ENCODE measurements at places on chromosomes 6 and 20.

- no peak for DNase-seq
- no peak overlapping the region for H3K27ac ChIP-seq
- H3K27me3 ChIP-seq: no peaks in the 10 kb centered on the region
- H3K4me1 ChIP-seq: no peaks in the 10 kb centered on the region
Measured at GRCh38 chr6:93794166-93794565, 374.8 kb upstream of the EPHA7 start.

GRCh38 chr6:135955099-135955498, 103.6 kb downstream of the PDE7B start:
- H3K27ac ChIP-seq: no peak overlapping the region
- H3K4me3 ChIP-seq: no peak overlapping the region
- no peaks in the 10 kb centered on the region for H3K27me3 ChIP-seq
- H3K36me3 ChIP-seq: no peaks in the 10 kb centered on the region

DNA sequence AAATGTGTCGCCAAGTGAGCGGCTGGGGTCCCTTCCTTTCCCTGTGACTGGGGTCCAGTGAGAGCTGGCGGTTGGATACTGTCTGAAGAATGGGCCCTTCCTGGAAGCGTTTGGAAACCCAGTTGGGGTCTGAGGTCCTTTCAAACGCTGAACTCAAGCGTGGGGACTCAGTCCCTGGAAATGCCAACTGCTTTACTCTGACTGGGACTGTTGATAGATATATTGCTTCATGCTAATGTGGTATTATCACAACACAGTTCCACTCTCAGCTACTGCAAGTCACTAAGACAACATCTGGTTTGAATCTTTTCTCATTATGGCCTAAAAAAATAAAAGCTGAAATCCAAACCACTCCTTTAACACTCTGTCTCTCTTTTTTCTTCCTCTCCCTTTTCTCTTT, 23.7 kb upstream of the PSMF1 start:
- DNase-seq: no peak
- H3K27ac ChIP-seq: no peak overlapping the region
- H3K27me3 ChIP-seq: no peaks in the 10 kb centered on the region
- H3K36me3 ChIP-seq: no peaks in the 10 kb centered on the region

GRCh38 chr6:157235600-157236039, 87.7 kb downstream of the TMEM242 start:
- peaks cover 15% of the 10 kb centered on the region for H3K27me3 ChIP-seq
- peak overlapping the region; percentile 63 for H3K4me3 ChIP-seq
- H3K4me1 ChIP-seq: peaks cover 26% of the 10 kb centered on the region
- peak; percentile 42 for DNase-seq

- H3K4me1 ChIP-seq: no peaks in the 10 kb centered on the region
- no peak for DNase-seq
- no peaks in the 10 kb centered on the region for H3K27me3 ChIP-seq
Measured at GRCh38 chr6:121838842-121839241, 403.4 kb downstream of the GJA1 start.

DNA sequence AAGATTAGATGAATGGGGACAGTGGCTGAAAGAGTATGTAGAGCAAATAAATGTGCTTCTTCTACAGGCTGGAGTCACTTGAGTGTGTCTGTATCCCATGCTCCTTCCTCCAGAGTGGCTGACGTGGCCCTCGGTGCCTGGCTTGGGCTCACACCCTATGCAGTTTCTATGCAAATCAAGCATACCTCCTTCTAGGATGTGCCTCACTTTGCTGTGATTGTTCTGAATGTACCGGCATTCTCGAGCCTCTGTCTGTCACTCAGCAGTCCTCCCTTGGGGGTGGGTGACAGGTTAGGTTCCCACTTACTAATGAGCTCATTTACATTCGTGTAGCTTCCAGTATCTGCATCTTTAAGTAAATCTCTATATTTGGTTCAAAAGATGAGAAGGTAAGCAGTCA, 55.1 kb upstream of the HDDC2 start:
- H3K4me3 ChIP-seq: no peak overlapping the region
- H3K27me3 ChIP-seq: no peaks in the 10 kb centered on the region
- no peaks in the 10 kb centered on the region for H3K36me3 ChIP-seq

DNA sequence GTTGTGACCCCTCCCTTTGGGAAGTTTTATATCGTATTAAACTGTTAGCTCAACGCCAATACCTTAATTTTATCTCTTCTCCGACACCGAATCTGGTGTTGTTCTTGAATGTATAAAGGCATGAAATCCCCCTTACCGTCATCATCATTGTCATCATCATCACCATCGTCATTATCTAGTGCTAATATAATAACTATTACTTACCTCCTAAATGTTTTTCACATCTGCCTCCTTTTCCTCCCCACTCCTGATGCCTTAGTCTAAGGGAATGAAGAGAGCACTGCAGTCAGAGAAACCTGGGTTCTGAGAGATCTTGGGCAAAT, 677 bp upstream of the ZBTB24 start:
- peaks cover 15% of the 10 kb centered on the region for H3K36me3 ChIP-seq
- peaks cover 40% of the 10 kb centered on the region for H3K4me1 ChIP-seq
- DNase-seq: no peak
- peak overlapping the region; percentile 54 for H3K4me3 ChIP-seq
- no peaks in the 10 kb centered on the region for H3K27me3 ChIP-seq

- no peaks in the 10 kb centered on the region for H3K36me3 ChIP-seq
- H3K4me1 ChIP-seq: peaks cover 10% of the 10 kb centered on the region
- no peaks in the 10 kb centered on the region for H3K27me3 ChIP-seq
- no peak for DNase-seq
Measured at GRCh38 chr20:32289661-32290431, 12.4 kb downstream of the KIF3B start.

DNA sequence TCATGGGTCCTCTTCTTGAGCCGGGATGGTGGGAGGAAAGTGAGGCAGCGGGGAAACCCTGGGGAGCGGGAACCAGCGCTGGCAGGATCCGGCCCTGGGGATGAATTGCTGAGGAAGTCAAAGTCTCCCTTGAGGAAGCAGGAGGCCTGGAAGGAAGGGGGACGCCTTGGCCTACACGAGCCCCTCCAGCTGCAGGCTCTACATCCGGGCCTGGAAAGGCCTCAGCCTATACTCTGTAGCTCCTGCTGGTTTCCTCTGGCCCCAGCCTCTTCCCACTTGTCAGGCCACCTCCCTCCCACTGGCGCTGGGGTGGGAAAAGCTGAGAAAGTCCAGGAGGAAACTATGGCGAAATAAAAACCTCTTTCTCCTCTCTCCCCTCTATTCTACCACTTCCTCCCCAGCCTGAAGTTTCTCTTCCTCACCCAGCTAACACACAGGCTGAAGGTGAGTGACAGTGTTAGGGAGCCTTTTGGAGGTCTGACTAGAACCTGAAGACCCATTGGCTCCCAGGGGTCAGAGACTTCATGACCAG, 14.9 kb downstream of the TREML2 start:
- no peaks in the 10 kb centered on the region for H3K4me1 ChIP-seq
- no peaks in the 10 kb centered on the region for H3K36me3 ChIP-seq
- no peak overlapping the region for H3K4me3 ChIP-seq
- no peak overlapping the region for H3K27ac ChIP-seq

DNA sequence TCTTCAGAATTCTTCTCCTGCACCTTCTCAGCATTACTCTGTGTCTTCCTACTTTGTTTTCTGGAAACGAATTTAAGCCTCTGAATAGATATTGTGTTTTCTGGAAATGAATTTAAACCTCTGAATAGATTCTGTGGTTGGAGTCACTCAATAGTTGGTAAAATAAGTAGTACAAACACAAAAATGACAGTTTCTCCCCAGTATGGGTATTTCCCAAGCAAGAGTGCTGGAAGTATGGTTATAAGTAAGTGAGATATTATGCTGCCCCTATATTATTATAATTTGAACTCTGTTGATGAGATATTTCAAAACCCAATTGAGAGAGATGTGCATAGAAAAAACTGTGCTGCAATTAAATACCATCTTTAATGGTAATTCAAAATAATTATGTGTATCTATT, 94.9 kb downstream of the TINAG start:
- H3K4me1 ChIP-seq: no peaks in the 10 kb centered on the region
- no peaks in the 10 kb centered on the region for H3K27me3 ChIP-seq
- no peak for DNase-seq
- no peak overlapping the region for H3K4me3 ChIP-seq
- no peaks in the 10 kb centered on the region for H3K36me3 ChIP-seq

GRCh38 chr6:151101816-151102694, 137.7 kb upstream of the AKAP12 start:
- H3K36me3 ChIP-seq: no peaks in the 10 kb centered on the region
- no peak for DNase-seq
- H3K27me3 ChIP-seq: no peaks in the 10 kb centered on the region
- H3K4me1 ChIP-seq: no peaks in the 10 kb centered on the region
- no peak overlapping the region for H3K4me3 ChIP-seq
- H3K27ac ChIP-seq: peak overlapping the region; percentile 44

- H3K27ac ChIP-seq: no peak overlapping the region
- DNase-seq: no peak
- no peaks in the 10 kb centered on the region for H3K36me3 ChIP-seq
- no peaks in the 10 kb centered on the region for H3K27me3 ChIP-seq
- H3K4me3 ChIP-seq: no peak overlapping the region
- H3K4me1 ChIP-seq: no peaks in the 10 kb centered on the region
Measured at GRCh38 chr20:20271271-20271670, 96.6 kb upstream of the INSM1 start.

DNA sequence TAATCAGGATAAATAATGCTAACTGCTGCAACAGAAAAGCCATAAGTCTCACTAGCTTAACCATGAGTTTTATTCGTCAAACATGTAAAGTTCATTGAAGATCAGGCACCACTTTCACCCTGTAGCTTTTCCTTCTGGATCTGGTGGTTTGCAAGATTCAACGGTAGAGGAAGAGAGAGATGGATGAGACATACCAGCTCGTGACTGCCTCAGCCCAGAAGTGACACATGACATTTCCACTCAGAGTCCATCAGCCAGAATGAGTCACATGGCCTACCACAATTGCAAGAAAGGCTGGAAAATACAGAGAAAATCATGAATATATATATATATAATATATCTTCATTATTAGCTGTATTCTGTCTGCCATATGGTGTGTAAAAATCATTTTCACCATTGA, 29.0 kb downstream of the SPTLC3 start:
- no peak overlapping the region for H3K27ac ChIP-seq
- no peak overlapping the region for H3K4me3 ChIP-seq
- H3K36me3 ChIP-seq: no peaks in the 10 kb centered on the region
- H3K4me1 ChIP-seq: no peaks in the 10 kb centered on the region
- H3K27me3 ChIP-seq: no peaks in the 10 kb centered on the region

DNA sequence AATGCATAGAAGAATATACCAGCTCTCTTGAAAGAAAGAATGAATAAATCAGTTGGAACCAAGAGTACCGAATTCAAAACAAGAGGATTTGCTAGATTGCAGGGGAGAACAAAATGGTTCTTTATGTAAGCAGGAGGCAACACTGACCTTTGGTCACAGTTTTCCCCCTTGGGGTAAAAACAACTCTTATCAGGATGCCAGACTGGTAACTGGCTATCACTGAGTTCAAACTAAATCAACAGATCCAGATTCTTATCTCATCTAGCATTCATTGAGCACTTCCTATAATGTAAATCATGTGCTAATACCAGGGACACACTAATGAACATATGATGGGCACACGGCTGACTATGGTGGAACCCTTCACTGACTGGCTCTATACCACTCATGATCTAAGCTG, 4.8 kb upstream of the IL17F start:
- DNase-seq: no peak
- H3K27ac ChIP-seq: no peak overlapping the region
- H3K27me3 ChIP-seq: no peaks in the 10 kb centered on the region
- H3K4me1 ChIP-seq: no peaks in the 10 kb centered on the region
- no peak overlapping the region for H3K4me3 ChIP-seq

GRCh38 chr6:156710479-156710878, 66.7 kb upstream of the ARID1B start:
- H3K4me3 ChIP-seq: no peak overlapping the region
- H3K36me3 ChIP-seq: no peaks in the 10 kb centered on the region
- DNase-seq: no peak
- H3K27me3 ChIP-seq: no peaks in the 10 kb centered on the region
- no peaks in the 10 kb centered on the region for H3K4me1 ChIP-seq

GRCh38 chr6:87670707-87671106, 31.3 kb downstream of the AKIRIN2 start:
- no peaks in the 10 kb centered on the region for H3K36me3 ChIP-seq
- no peak for DNase-seq
- H3K27me3 ChIP-seq: no peaks in the 10 kb centered on the region
- H3K4me3 ChIP-seq: no peak overlapping the region
- H3K27ac ChIP-seq: peak overlapping the region; percentile 99

GRCh38 chr6:35510916-35511561, 1.7 kb downstream of the TULP1 start:
- no peaks in the 10 kb centered on the region for H3K36me3 ChIP-seq
- H3K4me3 ChIP-seq: no peak overlapping the region
- H3K4me1 ChIP-seq: no peaks in the 10 kb centered on the region

DNA sequence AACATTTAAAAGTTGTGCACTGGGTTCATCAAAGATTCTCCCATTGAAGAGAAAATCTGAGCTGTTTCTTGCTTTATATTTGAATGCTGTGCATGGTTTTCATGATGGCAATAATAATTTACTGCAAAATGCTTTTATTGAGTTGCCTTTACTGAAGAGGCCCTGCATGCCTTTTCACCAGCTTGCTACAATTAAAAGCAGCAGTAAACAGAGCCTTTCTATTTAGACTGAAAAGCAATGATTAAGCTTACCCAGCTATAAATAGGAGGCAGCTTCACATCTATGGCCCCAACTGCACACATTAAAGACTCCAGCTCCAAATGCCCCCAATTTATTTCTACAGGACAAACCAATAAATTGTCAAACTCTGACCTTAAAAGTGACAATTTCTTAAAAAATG, 70.3 kb downstream of the ANKEF1 start:
- no peak for DNase-seq
- H3K27ac ChIP-seq: no peak overlapping the region
- no peaks in the 10 kb centered on the region for H3K27me3 ChIP-seq
- no peak overlapping the region for H3K4me3 ChIP-seq
- no peaks in the 10 kb centered on the region for H3K4me1 ChIP-seq

DNA sequence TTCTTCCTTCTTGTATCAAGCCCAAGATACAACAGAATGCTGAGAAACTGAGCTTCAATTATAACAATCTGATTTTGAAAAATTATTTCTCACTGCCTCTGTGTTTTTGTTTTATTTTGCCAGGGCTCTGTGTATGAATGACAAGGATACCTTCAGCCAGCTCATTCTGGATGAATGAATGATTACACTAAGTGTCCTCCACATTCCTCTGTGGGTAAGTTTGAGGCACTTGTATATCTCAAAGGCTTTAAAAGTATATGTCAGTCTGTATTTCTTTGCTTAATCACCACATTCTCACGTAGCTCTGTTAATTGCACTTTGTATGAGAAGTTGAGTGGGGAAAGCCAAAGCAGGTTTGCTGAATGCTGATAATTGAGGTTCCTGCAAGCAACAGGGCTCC, 95.1 kb downstream of the TIAM2 start:
- no peaks in the 10 kb centered on the region for H3K36me3 ChIP-seq
- no peak for DNase-seq
- no peak overlapping the region for H3K27ac ChIP-seq
- no peaks in the 10 kb centered on the region for H3K4me1 ChIP-seq

DNA sequence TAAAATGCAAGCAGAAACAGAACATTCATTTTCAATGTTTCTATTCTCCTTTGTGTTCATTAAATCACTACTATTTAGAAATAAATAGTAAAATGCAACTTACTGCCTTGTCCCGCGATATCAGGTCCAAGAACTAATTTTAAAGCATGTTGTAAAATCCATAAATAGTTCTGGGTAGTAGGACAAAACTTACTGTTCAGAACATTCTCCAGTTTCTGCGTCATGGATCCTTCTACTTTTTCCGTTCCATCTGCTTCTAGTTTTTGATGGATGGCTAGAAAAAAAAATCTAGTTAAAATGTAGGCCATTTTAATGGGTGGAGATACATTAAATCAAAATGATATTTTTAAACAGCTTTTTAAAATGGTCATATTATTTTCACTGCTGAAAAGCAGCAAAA, 47.0 kb downstream of the HUS1B start:
- no peaks in the 10 kb centered on the region for H3K36me3 ChIP-seq
- no peak overlapping the region for H3K4me3 ChIP-seq
- DNase-seq: no peak
- no peaks in the 10 kb centered on the region for H3K4me1 ChIP-seq
- H3K27ac ChIP-seq: no peak overlapping the region
